ENCODE measurements at places on chromosomes 3 and 15.

GRCh38 chr3:8298021-8298954, 203.3 kb upstream of the LMCD1 start:
- no peak for DNase-seq

GRCh38 chr3:61637088-61638051, 76.0 kb downstream of the PTPRG start:
- DNase-seq = no peak

GRCh38 chr3:38335263-38335662, 11.3 kb upstream of the XYLB start:
- DNase-seq = no peak

- peak; percentile 59 for DNase-seq
These were observed 2.2 kb upstream of the CCR5 start for GRCh38 chr3:46368569-46368968.

DNA sequence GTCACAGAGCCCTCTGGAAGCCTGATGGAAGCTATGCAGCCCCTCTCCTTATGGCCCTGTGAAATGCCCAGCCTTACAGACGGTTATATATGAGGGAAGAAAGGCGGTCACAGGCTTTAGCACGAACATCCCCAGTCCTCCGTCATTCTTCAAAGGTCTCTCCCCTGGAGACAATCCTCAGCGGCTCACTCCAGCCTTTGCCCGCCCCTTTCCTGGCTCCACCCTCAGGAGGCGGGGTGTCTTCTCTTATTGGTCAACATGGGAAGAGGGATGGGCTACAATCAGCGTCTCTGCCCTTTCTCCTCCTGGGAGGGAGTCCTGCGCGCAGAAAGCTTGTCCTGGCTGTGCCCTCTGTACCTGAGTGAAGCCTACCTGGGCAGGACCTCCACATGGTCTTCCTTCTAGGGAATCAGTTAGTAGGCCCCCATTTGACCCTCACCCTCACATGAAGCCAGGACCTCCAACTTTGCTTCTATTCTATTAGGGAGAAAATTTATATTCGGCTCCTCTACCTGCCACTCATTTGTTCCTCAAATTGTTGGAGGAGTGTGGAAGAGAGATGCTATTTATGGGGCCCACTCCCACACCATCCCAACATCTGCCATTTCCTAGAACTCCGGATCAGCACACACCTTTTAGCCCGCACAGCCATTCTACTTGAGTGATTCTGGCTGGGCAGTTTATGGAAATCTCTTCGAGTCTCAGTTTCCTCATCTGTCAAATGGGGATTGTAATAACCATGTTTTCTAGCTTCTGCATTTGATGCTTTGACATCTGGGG, 112.9 kb upstream of the SLC6A11 start:
- peak; percentile 92 for DNase-seq

GRCh38 chr3:34107669-34108068, 309.2 kb downstream of the PDCD6IP start:
- no peak for DNase-seq

GRCh38 chr15:98653686-98654085, 5.3 kb downstream of the IGF1R start:
- no peak for DNase-seq

DNA sequence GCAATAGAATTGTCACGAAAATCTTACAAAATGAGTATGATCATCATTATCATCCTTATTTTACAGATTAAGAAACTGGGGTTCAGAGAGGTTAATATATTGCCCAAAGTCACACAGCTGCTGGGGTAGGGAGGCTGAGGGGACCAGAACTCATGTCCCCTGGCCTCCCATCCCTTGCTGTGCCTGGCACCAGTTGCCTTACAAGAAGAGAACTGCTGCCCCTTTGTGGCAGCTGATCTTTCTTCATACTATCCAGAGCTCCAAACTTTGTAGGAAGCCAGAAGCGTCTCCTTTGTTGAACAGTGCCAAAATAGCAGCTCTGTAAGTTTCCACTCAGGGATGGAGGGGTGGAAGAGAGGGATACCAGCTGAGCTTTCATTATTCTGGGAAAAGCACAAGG, 236.8 kb upstream of the TBC1D5 start:
- no peak for DNase-seq

DNA sequence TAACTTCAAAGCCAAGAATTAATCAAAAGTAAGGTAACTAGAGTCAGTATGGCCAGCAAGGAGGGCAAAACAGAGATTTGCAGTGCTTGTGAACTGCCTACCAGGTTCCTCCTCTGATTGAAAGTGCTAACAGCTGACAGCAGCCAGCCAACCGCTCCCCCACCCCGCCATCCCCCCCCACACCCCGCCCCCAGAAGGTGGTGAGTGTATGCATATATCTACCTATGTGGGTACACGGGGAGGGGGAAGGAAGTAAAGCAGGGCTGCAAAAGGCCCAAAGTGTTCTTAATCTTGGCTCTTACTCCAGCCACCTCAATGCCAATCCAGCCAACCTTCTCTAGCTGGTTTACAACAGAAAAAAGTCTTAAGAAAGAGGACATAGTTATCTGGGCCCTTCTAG, 50.7 kb downstream of the RAF1 start:
- no peak for DNase-seq

GRCh38 chr3:141151439-141151838, 80.2 kb upstream of the PXYLP1 start:
- no peak for DNase-seq

DNA sequence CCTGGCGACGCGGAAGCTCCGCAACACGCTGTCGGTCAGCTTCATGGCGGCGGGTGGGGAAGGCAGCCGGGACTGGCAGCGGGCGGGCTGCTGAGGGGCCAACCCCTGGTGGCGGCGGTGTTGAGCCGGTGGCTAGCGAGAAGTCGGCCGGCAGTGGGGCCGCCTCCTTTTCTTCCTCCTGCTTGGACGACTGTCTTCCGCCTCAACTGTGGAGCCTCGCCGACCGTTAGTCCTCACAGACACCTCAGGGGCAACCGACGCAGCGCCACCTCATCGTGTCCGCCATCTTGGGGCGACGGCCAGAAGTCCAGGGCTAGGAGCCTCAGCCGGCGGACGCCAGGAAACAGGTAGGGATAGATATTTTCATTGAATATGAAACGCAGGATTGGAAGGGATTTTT, 875.1 kb downstream of the NSUN3 start:
- no peak for DNase-seq

DNA sequence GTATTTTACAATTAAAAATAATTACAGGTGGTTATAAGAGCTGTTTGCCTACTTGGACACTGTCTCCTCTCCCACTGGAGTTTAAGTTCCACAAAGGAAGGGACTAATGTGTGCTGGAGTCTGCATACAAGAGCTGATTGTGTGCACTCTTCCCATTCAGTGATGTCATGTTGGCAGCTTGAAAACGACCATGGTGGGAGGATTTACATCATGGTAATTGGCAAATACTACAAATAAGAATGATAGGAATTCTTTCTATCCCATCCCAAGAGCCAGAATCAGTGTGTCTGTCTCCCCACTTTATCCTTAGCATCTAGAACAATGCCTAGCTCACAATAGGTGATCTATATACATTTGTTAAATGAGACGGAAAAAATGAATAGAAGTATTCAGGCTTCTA, 14.1 kb downstream of the ITGA11 start:
- DNase-seq = no peak

DNA sequence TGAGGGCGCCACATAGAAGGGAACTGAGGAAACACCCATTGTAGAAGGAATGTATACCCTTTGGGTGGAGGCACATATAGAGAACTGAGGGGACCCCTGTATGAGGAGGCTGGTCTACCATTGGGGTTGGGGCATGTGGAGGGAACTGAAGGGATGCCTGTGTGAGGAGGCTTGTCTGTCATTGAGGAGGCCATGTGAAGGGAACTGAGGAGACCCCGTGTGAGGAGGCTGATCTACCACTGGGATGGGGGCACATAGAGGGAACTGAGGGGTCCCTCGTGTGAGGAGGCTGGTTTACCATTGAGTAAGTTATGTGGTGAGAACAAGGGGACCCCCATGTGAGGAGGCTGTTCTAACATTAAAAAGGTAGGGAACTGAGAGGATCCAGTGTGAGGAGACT, 156.1 kb downstream of the FBLN2 start:
- no peak for DNase-seq

GRCh38 chr15:93378558-93378957, 289.5 kb upstream of the RGMA start:
- no peak for DNase-seq

DNA sequence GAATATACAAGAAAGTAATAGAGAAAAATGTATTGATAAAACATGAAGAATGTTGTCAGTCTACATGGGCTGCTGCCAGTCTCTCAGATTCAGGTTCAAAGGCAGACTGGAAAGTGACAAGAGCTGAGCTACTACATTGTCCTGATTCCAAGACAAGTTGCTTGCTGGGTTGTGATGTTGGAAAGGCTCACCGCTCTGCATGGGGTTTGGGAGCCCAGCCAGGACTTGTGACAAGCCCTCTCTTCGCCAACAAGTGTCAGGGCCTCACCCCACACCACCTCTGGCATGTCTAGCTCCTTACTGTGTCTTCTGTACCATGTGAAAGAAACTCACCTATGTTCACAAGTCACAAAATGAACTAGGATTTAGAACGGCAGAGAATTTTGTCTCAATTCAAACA, 43.0 kb upstream of the SH3GL3 start:
- DNase-seq = no peak

DNA sequence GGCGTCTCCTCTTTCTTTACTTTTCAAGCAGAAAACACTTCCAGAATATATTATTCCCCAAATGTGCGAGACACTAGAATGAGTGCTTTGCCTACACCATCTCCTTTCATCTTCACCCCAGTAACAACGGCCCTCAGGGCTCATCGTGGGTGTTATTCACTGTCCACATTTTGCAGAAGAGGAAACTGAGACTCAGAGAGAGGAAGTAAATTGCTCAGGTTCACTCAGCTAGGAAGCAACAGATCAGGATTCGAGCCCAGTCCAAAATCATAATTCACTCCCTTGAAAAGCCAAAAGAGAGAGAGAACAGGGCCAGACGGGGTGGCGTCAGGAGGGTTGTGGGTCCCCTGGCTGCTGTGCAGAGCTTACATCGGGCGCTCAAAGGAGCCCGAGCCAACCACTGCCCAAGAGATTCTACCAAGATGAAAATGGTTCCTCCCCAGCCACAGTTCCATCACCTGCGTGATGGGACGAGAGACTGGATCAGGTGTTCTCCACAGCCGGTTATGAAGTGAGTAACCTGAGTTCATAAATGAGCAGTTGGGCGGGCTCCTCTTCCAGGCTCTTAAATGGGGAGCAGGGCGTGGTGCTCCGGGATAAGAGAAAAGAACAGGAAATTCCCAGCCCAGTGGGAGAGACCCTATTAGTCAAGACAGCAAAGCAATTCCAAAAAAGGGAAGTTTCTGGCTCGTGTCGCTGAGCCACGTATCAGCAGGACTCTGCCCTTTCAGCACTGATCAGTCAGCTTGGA, 48.6 kb upstream of the FLNB start:
- no peak for DNase-seq

DNA sequence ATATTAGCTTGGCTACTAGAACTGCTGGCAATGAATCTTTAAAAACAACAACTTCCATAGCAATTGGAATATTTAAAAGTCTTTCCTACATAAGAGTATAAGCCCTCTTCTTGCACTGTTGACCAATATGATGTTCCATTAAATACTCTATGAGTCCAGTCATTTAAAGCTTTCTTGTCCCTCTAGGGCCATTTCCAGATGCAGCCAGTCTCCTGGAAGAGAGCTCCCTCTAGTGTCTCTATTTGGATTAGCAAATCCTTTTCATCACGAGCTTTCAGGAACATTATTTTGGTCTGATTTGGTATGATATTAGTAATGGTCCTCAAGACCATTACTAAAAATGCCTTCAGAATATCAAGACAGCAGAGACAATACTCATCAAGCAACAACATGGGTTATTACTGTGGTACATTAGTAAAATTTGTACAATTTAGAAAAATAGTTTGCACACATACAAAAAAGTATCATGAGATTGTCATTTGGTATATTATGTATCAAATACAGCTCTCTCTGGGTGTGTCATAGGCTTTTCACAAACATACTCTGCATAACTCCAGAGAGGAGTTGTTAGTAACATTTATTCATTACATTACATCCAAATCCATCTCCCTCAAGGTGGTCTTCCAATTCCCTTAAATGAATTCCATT, 101.3 kb downstream of the DPH6 start:
- DNase-seq = no peak

- no peak for DNase-seq
These were observed 1.1 kb downstream of the FAM240A start for GRCh38 chr3:46613313-46614005.

DNA sequence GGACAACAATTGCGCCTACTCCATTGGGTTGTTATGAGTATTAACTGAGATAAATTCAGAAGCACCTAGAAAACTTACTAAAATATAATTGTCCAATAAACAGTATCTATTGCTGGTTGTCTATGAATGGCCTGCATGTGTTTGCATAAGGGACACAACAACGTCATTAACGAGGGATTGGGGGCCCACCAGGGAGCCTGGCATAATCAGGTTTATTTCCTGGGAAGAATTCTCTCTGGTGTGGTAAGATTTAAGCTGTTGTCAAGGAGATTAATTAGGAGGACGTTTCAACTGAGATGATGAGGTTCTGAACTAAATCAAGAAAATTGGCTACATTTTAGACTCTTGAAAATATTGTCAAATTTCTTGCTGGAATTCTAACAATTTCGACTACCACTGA, 176.1 kb upstream of the CDIN1 start:
- no peak for DNase-seq

DNA sequence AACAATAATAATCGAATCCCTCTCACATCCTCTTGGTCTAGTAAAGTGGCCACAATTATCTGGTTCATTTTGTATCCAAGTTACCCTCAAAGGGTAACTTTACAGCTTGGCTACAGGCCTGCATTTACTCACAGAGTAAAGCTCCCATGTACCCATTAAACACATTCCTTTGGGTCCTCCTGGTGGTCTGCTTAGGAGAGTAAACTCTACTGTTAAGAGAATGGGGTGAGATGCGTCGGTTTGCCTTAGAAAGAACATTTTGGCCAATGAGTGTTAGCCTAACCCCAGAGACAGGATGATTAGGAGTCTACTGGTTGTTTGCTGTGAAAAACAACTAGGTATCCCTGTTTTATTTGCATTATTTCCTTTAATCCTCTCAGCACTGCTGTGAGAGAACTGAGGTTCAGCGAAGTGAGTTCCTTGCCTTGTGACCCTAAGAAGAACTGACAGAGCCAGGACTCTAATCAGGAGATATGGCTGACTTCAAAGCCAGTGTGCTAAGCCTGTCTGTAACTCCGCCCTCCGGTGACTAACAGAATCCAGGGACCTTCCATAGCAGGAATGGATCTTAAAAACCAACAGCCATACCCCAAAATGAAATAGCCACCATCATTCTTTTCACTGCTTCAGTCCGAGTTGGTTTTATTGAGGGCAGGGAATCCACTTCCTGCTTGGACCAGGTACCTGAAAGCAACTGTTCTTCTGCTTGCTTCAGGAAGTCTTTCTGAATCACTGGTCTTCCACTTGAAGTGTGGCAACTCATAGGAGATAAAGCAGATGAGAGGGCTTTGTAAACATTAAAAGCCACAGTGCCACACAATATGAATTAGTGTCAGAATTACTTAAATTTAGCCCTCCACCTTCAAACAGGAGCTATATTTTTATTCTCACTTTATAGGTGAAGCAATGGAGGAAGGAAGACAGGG, 317.3 kb upstream of the WNT5A start:
- DNase-seq = no peak

DNA sequence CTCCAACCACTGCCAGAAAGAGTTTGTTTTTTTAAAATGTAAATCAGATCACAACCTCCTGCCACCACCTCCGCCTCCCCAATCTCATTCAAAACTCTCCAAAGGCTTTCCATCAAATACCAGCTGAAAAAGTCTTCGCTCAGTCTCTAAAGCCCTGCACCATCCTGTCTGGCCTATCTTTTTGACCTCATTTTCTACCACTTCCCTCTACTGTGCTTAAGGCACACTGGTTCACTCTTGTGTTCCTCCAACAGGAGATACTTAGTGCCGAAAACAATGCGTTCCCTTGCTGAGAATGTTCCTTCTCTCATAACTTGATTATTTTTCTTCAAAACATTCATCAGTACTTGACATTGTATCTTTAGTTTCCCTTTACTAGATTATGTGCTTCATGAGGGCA, 3.5 kb downstream of the BTBD1 start:
- no peak for DNase-seq
